NCI-H226 (cell line): ENCODE measurements at places on chromosomes 11 and 22.

DNA sequence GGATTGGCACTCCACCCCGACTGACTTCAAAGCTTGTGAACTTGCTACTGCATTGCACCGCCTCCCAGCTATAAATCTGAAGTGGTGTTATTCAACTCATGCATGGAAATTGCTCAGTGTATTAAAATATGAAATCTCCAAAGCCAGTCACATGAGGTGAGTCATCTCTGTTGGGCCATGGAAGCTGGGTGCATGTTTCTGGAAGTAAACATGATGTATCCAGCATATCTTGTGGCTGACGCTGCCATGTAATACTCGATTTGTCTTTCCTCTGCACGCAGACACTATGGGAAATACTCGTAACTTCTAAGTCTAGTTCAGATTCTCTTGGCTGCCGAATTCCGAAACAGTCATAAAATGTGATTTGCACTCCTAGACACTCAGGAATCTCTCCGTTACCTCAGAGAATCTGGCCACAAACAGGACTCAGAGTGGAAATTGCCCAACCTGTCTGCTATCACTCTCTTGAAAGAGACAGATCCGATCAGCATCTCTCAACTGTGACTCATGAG is 154.9 kb upstream of the MPPED2 start:
- DNase-seq: peak; percentile 99

DNA sequence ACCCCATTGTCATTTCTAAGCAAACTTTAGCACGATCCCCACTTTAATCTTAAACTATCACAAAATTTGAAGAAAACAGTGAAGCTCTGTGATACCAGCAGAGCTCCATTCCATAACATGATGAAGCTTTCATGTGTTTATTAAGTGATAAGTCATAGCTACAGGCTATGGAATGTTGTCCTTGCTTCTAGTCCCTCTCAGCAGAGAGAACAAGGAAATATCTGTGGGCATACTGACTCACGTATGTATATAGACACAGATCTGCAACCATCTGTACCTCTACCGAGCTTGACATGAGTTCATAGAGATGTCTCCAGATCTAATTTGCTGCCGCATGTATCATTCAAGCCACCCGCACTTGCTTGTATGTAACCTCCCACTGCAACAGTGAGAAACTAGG is 588.9 kb downstream of the ETS1 start:
- DNase-seq: no peak

- DNase-seq: no peak
Measured at GRCh38 chr22:44468973-44469372, 29.1 kb downstream of the RTL6 start.

DNA sequence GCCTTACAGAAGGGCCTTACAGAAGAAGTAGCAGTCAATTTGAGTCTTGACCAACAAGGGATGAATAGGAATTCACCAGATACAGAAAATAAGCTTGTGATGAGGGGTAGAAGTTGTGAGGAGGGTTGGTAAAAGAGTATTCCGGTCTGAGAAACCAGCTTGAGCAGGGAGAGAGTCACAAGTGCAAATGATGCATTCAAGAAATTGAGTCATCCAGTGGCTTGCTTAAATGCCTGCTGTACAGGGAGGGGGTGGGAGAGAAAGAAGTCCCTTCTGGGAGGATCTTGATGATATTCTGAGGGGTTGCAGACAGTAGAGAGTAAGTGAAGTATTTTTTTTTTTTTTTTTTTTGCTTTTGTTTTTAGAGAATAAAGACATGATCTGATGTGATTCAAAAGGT is 9.2 kb downstream of the CCKBR start:
- no peak for DNase-seq

GRCh38 chr11:973237-973636 is 47.6 kb downstream of the AP2A2 start:
- no peak for DNase-seq

DNA sequence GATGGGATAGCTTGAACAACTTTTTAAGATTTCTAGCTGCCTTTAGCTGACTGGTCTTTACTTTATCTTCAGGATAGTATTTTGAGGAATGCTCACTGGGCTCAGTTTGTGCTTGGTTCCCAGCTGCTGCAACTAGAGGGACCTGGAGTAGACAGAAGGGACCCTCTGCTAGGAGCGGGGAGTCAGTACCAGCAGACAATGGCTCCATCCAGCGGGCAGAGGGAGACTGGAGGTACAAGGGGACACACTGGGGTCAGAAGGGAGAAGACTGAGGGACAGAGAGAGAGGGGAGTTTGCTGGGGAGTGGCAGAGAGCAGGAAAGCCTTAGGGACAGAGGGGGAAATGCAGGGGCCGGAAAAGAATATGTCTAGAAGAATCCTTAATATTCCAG is 22.0 kb upstream of the ACER3 start:
- no peak for DNase-seq

DNA sequence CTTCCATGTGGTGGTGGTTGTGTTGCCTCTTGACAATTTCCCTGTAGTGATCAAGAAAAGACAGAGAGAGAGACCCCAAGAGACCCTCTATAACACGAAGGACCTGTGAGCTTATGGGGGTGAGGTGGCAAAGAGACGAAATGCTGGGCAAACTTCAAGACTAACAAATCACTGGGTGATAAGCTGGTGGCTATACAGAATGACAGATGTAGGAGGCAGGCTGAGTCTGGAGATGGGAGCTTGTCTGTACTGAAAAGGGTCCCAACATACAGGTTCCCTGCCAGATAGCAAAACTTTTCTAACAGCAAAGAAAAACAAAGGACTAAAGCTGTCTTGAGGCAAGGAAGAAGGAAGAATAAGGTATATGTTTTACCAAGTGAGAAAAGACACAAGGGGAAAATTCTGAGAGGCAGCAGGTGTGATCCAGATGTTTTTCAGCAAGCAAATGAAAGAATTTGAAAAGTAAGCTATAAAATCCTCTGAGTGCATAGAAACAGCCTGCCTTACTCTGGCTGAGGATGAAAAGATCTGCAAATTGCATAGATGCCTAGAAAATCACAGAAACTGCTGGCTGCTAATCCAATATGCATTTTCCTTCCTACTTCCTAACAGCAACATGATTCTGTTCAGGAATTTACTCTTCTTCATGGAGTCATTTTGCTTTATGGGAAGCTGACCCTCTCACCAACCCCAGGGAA is 21.9 kb upstream of the LYVE1 start:
- no peak for DNase-seq

DNA sequence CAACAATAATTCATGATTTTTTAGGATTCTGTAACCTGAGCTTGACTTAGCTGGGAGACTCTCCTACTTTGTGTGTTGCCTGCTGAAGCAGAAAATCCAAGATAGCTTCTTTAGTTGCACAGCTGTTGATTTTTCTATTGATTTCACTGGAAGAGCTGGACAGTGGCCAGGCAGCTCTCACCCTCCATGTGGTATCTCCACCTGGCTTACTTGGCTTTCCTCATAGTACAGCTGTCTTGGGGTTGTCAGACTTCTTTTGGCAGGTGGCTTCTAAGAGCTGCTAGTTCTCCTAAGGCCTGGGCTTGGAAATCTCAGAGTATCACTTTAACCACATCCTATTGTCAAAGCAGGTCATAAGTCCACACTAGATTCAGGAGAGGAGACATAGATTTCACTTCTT is 130.8 kb upstream of the SPON1 start:
- no peak for DNase-seq
